Activated CD4-positive, alpha-beta T cell treated with anti-CD3 and anti-CD28 coated beads for 24 hours (primary cell): ENCODE measurements at places on chromosomes 1 and 21.

DNA sequence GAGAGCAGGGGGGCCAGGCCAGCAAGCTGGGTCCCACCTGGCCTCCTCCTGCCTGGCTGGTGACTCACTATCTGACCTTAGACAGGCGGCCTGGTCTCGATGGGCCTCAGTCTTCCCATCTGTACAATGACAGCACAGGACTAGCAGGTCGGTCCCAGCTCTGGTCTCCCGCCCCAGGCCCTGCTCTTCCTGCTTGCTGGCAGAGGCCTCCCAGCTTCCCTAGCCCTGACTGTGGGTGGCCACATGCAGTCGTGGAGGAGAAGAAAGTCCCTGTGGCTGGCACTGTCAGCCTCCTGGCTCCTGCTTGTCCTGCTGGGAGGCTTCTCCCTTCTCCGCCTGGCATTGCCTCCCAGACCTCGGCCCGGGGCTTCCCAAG, 817 bp downstream of the EXTL1 start:
- no peak for DNase-seq

- no peak for DNase-seq
These were observed 23.9 kb downstream of the NAV1 start for GRCh38 chr1:201562659-201563405.

DNA sequence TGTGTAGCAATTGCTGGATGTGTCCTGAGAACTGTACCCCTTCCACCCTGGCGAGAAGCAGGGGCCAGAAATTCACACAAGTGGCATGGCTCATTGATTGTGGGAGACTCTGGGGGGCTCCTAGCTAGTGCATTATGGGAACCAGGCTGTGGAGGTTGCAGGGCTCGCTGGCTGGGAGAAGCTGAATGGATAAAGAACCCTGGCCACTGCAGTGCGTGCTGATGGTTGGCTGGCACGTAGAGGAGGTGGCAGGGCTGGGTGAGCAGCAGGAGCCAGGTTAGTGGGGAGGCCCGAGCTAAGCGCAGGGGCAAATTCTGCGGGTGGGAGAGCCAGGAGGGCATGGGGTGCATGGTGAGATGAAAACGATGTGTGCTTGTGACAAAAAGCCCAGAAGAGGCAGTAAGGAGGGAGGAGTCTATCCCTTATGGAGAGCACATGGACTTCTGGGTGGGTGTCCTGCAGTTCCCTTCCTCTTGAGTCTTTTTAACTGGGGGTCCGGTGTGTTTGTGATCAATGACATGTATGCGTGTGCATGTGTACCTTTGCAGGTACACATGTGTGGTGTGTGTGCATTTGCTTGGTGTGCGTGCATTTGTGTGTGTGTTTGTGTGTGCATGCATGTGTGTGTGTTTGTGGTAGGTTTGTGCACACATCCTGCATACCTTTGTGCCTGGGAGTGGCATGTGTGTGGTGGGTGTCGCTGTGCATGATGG, 3.6 kb downstream of the GUK1 start:
- no peak for DNase-seq

- DNase-seq: no peak
These were observed 2.7 kb downstream of the RORC start for GRCh38 chr1:151828921-151829320.

GRCh38 chr1:118588566-118588965, 399.6 kb downstream of the TBX15 start:
- DNase-seq: no peak

DNA sequence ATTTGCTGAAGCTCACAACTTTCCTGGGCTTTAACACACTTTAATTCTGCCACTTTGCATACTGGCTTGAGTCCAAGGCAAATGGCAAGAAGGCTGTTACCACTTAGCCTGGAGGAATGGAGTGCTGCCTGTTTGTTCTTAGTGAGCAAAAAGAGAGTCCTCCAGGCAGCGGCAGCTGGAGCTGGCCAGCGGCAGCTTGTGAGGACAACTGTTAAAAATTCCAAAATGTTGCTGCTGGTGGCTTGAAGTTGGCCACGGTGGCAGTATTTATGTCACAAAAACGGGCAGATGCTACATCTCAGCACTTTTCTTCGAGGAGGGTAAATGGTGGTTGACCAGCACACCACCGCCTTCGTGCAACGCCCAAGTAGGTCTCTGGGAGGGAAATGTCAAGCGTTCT, 27.3 kb downstream of the STPG1 start:
- DNase-seq: no peak

GRCh38 chr1:203754455-203754864, 10.5 kb upstream of the LAX1 start:
- no peak for DNase-seq

- DNase-seq: no peak
These were observed 39.7 kb downstream of the CHML start for GRCh38 chr1:241600496-241600901.

DNA sequence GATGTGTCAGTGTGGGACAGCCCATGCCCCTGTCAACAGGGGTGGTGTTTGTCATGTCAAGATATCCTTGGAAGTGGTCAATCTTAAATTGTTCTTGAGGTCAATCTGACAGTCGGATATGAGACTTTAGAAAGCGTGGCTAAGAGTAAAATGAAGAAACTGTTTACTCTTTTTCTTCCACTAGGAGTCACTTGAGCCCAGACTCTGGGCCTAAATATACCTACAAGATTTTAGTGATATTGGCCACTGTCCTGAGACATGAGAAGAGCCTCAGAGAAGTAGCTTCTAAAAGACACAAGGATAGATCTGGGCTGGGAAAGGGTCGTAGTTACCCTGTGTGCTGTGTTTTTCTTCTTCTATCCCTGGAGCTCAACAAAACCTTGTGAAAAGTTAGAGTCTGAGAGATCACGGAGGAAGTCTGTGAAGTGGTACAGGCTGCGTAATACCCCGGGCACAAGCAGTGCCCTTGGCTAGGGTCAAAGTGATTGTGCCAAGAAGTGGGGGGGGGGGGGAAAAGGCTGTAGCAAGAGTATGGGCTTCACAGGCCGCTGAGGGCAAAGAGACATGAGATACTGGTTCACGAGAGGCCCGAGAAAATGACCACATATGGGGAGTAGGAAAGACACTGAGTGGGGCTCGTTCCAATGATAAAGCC, 355.2 kb upstream of the GREM2 start:
- no peak for DNase-seq

DNA sequence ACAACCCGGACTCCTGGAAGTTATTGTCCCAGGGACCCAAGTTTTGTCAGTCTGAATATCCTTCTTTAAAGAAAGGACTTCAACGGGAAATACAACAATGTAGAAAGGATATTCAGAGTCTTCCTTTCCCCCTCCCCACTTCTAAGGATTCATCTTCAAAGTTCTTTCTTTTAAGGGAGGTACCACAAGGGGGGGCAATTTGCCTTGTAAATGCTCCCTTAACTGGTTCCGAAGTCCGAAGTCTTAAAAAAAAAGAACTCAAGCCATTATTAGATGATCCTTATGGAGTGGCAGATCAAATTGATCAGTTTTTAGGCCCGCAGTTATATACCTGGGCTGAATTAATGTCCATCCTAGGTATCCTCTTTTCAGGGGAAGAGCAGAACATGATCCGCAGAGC, 47.0 kb downstream of the SERINC2 start:
- no peak for DNase-seq

- DNase-seq: no peak
These were observed 488.1 kb upstream of the PRMT6 start for GRCh38 chr1:106568201-106568974.

- no peak for DNase-seq
These were observed 8.8 kb downstream of the OBSCN start for GRCh38 chr1:228216371-228217320.

- DNase-seq: no peak
These were observed 95.6 kb downstream of the TTC3 start for GRCh38 chr21:37168666-37169065.

GRCh38 chr21:32278103-32278502, 746 bp downstream of the MIS18A start:
- DNase-seq: no peak

DNA sequence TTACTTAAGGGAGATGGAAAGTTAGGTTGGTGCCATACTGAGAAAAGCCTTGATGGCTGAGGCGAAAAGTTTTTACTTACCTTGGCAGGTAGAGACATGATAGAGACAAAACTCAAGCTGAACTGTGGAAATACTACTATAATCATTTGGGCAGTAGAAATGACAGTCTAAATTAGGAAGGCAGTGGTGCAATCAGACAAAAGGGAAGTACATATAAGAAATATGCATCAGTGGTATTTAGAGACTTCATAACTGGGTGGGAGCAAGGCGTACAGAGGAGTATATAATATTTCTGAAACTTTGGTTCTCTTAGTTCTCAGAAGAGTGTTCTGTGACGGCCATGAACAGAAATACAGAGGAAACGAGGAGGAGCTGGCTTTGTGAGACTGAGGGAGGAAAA, 2.4 kb upstream of the CEP350 start:
- no peak for DNase-seq

DNA sequence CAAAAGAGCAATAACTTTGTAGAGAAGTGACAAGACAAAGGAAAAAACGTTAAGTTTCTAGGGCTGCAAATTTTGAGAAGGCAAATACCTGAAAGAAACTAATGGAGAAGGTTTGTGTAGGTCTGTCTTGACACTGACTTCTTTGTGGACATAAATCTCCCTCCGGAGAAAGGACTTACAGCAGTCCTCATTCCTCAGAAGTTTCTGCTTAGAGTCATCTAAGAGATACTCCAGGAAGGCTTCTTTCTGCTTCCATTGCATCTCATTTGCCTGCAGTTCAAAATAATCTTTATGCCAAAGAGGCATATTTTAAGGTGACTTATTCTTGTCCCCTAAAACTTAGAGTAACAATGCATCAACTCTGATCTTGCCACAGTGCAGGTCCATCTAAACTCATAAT, 4.4 kb upstream of the C4BPB start:
- no peak for DNase-seq

GRCh38 chr1:234505769-234506102, 26.8 kb upstream of the TARBP1 start:
- DNase-seq: no peak

DNA sequence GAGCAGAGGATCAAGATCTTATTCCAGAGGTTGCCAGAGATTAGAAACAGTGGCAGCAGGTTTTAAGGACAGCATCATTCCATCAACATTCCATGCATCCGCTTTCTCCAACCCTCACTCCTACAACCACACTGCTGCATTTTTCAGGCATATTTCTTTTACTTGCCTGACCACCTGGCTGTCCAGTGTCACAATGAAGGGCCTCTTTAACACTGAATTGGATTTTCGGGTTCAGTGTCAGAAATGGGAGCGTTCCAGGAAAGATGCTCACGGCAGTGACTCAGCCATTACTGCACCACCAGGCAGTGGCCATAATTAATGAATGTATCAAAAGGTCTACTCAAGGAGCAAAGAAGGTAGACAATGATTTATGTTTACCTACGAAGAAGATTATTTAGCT, 200.4 kb upstream of the ESRRG start:
- no peak for DNase-seq

DNA sequence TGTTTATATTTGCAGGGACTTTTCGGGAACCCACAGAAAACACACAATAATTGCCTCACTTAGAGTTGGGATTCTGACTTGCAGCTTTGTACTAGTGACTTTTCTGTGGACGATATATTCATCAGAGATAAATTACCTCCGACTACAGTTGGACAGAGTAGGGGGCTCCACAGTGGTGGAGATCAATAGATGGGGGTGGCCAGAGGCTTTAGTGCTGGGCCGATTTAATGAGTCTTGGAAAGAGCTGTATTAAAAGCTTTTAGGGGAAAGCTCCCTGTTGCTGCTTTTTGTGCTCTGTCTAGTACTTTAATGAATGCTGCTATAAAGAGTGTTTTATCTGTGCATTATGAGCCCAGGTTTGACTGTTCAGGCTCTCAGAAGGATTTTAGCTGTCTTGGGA, 359.2 kb upstream of the DPYD start:
- DNase-seq: no peak

DNA sequence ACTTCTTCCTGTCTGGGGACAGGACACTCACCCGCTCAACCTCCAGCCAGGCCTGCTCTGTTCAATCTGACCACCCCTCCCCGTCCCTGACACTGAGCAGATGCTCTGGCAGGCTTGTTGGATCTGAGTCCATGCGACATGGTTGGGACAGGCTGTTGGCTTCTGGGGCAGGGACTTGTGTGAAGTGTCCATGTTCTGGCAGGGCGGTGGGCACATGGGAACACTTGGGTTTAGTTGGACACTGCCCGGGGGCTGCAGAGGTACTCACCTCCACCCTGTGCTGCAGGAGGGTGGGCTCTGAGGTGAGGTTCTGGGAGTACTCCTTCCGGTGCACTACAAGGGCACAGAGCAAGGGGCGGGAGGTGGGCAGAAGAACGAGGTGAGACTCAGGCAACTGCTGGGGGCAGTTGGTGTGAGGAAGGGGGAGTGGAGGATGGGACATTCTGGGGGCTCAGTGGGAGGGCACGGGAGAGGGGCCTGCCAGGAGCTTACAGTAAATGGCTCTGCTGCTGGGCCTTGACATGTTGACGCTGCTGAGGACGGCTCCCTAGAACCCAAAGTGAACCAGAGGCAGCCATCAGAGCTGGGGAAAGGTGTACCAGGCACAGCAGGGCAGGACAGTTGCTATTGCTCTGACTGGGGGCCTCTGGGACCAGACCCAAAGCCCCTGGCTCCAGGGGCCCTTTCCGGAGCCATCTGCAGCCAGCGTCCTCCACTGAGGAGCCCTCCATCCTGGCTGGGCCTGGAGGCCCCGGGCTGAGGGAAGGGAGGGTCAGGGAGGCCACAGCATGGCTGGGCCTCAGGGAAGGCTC, 2.3 kb downstream of the EPS8L3 start:
- no peak for DNase-seq

DNA sequence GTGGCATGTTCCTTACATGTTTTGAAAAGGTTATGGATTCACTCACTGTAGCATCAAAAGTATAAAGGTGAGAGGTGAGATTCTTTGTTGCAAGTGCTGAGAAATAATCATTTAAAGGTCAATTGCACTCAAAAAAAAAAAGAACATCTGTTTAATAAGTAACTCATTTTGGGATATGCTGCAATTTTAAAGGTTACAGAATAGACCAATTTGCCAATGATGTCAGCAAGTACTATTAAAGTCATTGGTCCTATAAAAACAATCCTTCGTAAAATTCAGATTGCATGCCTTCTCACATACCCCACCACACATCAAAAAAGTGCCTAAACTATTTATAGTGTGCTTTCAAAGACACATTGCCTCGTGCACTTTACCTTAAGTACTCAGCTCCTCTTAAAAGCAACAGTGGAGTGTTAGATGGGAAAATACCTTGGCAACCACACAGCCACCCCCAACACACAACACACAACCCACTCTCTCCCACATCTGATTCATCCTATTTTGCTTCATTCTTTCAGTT, 218.2 kb upstream of the ADGRL2 start:
- no peak for DNase-seq

GRCh38 chr1:208007319-208007937, 96.5 kb upstream of the CD34 start:
- no peak for DNase-seq

- DNase-seq: no peak
These were observed 89.0 kb downstream of the LIPI start for GRCh38 chr21:14121719-14122118.

- DNase-seq: no peak
These were observed 102.8 kb downstream of the GDAP2 start for GRCh38 chr1:117826540-117827078.
